A673 (cell line): ENCODE measurements at places on chromosomes 2 and 18. TPM values are rescaled to one million over a fixed set of nuclear protein-coding genes. Genes with fewer than 3 reads are reported as not detected.

DNA sequence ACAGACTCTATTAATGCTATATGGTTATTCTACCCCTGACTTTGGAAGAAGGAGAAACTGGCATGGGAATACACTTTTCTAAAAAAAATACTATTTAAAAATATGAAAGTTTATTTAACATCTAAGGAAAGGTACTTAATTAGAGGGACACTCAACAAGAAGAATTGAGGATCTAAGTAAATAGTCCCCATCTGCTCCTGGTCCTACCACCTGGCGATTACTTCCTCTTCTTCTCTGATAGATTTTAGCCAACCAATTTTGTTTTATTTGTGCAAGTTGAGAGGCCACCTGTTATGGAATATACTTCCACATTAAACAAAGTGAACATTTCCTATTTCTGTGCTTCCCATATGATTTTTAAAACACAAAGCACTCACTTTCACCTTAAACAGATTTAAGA is 111.7 kb downstream of the BCL2 start:
- no peak for DNase-seq
- H3K4me1 ChIP-seq, result no peaks in the 10 kb centered on the region
- H3K27ac ChIP-seq, result no peak overlapping the region
- no peak overlapping the region for H3K4me3 ChIP-seq
- no peaks in the 10 kb centered on the region for H3K27me3 ChIP-seq

The TBR1 gene
- total RNA-seq, result 0.17 and 0.44 TPM in 2 replicates

DNA sequence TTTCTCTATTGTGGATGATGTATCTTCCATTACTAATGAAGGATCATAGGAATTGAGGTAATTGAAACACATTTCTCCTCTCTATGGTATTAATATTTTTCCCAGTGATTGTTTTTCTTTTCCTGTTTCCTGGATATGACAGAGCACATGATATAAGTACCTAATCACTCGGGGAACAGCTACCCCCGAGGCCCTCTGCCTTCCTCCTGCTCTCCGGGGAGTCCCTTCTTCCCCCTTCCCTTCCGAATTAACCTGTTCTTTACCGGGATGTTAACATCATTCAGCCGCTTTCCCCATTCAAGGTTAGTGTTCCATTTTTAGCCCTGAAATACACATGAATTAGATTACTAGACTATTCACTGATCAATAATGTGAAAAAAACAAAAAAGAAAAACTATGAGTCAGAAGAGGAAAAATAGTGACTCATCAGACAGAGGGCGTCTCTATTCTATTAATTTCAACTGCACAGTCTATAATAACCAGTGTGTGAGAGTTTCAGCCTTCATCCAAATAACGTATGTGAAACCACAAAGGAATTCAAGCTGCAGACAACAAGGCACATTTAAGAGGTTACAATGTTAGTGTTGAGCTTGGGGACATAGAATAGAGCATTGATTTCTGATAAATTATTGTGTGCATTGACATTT is 450.8 kb downstream of the DLGAP1 start:
- H3K36me3 ChIP-seq, result peaks cover 5% of the 10 kb centered on the region
- H3K27me3 ChIP-seq, result no peaks in the 10 kb centered on the region
- peaks cover 31% of the 10 kb centered on the region for H3K4me1 ChIP-seq
- H3K27ac ChIP-seq, result peak overlapping the region; percentile 59
- no peak overlapping the region for H3K4me3 ChIP-seq

DNA sequence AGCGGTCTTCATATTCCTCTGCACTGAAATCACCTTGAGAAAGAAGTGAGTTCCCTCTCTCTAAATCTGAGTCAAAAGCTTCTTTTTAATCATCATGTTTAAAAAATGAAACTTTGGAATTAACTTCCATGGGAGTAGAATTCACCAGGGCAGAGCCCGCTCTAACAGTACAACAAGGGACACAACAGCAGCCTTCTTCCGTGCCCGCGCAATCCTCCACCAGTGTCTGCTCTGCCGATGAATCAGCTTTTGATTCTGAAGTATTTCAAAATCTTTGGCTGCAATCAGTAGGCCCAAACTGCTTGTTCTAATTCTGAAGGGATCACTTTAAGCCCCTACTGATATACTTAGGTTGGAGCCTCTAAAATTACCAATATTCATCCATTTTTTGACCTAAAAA is 76.9 kb downstream of the USP40 start:
- H3K4me1 ChIP-seq, result no peaks in the 10 kb centered on the region
- H3K4me3 ChIP-seq, result no peak overlapping the region

- no peak overlapping the region for H3K4me3 ChIP-seq
- peaks cover 2% of the 10 kb centered on the region for H3K27me3 ChIP-seq
Measured at GRCh38 chr2:219739066-219739465, 111.6 kb downstream of the SLC4A3 start.

The MPPE1 gene
- 17.6 and 18.4 TPM in 2 replicates for total RNA-seq

DNA sequence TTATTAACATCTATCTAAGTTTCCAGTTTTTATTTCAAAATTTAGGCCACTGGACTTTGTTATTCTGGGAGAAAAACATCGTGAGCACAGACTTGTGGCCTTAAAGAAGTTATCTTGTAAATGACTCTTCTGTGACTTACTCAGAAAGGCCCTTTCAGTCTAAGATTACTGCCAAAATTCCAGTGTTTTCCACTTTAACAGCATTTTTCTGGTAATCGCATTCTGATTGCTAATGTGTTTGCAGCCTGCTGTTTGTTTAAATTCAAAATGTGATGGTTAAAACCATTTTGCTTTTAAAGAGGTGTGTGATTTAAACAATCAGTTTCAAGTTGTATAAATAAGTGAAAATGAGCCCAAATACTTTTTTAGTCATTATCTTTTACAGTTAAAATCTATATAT is 136.7 kb upstream of the DAPL1 start:
- DNase-seq, result no peak
- no peak overlapping the region for H3K27ac ChIP-seq
- H3K4me1 ChIP-seq, result no peaks in the 10 kb centered on the region
- peaks cover 6% of the 10 kb centered on the region for H3K36me3 ChIP-seq

DNA sequence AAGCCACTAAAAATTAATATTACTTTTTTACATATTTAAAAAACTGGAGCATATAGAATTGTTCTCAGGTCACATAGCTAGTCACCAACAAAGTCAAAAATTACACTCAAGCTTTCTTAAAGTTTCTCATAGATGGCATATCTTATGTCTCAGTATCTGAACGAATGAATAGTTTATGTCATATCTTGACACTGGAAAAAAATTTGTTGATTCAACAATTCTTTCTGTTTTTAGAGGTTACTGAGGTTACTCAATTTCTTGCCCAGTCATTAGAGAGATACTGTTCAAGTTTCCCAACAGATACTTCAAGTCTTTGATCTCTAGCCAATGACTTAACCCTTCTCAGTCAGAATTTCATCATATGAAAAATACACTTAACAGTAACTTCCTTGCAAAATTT is 113.1 kb upstream of the XIRP2 start:
- H3K36me3 ChIP-seq, result no peaks in the 10 kb centered on the region
- no peaks in the 10 kb centered on the region for H3K27me3 ChIP-seq
- no peak overlapping the region for H3K4me3 ChIP-seq
- no peak for DNase-seq

The CCBE1 gene
- 0.42 TPM in 1 of 2 replicates, not detected in the other for total RNA-seq
